ENCODE measurements at places on chromosomes 11 and 22. TPM values are rescaled to one million over a fixed set of nuclear protein-coding genes. Genes with fewer than 3 reads are reported as not detected.

The PRAME gene
- not detected for total RNA-seq

The TYR gene
- total RNA-seq: not detected

The SCGB1D2 gene
- not detected for total RNA-seq

The OLFML1 gene
- total RNA-seq: not detected

The CTSW gene
- total RNA-seq: 10.3 TPM

The LSP1 gene
- 449 TPM for total RNA-seq

Measured in activated T-helper 2 cell treated with anti-CD3 and anti-CD28 coated beads, Interferon-gamma antibody, Interleukin-2, Interleukin-4, amounts not matched to agents 10 μg/mL and 5 μg/mL and 100 μg/mL, durations not matched to agents 14 hours and 24 hours and 36 hours (primary cell).